ENCODE measurements at places on chromosomes 6 and 20.

GRCh38 chr6:2563635-2564034, 187.1 kb downstream of the MYLK4 start:
- DNase-seq: no peak

- no peak for DNase-seq
Observed at GRCh38 chr6:137403855-137404254, 90.3 kb downstream of the OLIG3 start.

DNA sequence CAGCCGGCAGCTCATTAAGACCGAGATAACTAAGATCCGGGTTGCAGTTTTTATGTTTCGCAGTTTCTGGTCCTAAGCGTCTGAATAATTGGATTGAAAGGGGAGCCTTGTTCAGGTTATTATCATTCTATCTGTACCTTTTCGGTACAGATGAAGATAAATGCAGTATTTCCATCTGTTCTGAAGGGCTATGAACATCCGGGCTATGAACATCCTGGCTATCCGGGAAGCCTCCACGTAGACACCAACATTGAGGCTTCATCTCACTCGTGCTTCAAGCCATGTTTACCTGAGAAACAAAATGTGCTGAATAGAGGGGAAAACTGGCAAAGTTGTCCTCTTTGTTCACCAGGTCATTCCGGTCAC, 399 bp upstream of the REPS1 start:
- DNase-seq: no peak

GRCh38 chr6:71367756-71368155, 79.1 kb downstream of the OGFRL1 start:
- no peak for DNase-seq

GRCh38 chr6:91447081-91447480, 860.2 kb upstream of the MAP3K7 start:
- DNase-seq: no peak

DNA sequence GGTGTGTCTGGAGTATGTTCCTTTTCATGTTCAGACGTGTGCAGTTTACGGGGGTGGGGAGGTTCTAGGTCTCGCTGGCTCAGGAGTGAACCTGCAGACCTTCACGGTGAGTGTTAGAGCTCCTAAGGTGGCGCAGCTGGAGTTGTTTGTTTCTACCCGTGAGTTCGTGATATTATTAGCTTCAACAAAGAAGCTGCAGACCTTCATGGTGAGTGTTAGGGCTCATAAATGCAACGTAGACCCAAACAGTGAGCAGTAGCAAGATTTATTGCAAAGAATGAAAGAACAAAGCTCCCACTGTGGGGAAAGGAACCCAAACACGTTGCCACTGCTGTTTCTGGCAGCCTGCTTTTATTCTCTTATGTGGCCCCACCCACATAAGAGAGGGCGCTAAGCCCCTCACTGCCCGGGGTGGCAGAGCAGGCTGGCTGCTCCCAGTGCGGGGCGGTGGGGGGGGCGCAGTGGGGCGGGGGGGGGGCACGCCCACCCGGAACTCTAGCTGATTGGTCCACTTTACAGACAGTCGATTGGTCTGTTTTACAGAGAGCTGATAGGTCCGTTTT, 41.3 kb upstream of the GMPR start:
- no peak for DNase-seq

DNA sequence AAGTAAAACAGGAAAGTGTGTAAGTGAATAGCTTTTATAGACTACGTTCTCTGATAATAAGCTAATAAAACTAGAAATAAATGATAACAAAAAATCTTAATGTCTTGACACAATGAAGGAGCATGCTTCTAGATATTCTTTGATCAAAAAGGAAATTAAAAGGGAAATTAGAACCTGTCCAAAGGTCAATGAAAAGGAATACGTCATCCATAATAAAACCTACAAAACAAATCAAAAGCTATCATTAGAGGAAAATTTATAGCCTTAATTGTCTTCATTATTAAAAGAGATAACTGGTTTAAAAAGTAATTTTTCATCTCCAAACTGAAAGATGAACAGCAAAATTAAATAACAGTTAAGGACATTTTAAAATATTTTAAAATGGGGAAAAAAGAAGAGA, 196.3 kb upstream of the BTBD3 start:
- no peak for DNase-seq

GRCh38 chr6:105678516-105678915, 275.6 kb upstream of the PREP start:
- DNase-seq: no peak

- no peak for DNase-seq
Observed at GRCh38 chr20:4511776-4512175, 209.9 kb upstream of the PRND start.

DNA sequence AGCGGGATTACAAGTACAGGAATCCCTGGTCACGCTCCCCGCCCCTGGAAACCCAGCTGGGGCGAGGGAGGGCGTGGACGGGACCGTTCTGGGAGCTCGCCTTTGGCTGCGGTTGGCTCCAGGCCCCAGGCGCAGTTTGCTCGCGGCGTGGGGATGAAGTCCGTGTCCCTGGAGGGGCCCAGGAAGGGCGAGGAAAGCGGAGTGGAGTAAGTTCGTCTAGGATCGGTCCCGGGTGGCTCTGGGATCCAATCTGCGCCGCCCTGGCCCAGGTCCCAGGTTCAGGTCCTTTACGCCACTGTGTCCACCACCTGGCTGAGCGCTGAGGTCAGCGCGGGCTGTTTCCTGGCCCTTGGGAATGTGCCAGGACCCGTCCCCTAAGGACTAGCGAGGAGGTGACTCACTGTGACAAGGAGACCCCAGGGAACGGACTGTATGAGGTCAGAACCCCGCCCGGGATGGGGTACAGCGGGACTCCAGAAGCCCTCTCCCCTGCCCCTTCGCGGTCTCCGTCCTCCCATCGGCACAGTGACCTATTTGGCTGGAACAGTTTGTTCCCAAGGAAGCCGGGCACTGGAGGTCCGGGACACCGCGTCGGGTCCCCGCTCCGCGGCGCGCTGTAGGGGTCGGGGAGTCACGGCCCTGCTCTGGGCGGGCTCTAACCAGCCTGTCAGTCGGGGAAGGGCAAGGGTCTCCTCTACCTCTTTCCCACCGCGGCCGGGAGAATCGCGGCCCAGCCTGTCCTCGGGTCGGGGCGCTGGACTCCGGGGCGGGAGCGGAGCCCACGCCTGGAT, 724 bp downstream of the CDKN1A start:
- DNase-seq: peak; percentile 96

DNA sequence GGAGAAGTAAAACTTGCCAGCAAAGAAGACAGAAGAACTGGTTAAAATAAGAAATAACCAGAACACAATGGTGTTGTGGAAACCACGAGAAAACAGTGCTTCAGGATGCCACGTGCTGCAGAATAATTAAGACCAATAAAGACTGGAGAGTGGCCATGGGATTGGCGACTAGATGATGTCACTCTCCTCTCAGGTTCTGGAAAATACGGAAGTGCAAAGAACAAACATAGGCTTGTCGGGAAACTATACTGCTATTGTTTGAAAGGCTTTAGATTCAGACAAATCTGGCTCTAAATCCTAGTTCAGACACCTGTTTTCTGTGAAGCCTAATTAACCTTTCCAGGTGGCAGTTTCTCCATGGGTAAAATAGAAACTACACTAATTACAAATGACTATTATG, 138.4 kb upstream of the STXBP5 start:
- DNase-seq: no peak

DNA sequence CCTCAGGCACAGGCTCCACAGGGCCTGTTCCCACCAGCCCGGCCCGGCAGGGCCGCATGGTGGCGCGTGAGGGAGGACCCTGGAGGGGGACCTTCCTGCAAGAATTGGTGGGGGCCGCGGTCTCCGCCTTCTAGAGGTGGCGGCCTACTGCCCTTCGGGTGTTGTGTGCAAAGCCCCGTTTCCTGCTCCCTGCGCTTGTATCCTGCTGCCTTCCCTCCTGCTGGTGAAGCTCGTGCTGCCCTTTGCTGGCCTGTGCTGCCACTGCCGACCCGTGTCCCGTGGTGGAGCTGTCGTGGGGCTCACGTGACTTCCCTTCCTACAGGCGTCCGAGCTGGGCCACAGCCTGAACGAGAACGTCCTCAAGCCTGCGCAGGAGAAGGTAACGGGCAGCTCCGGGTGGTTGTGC, 8.4 kb upstream of the COL20A1 start:
- no peak for DNase-seq

Measured in tibial artery (tissue), 4 donors.